HTR-8/SVneo (cell line): ENCODE measurements at places on chromosomes 3 and 15.

DNA sequence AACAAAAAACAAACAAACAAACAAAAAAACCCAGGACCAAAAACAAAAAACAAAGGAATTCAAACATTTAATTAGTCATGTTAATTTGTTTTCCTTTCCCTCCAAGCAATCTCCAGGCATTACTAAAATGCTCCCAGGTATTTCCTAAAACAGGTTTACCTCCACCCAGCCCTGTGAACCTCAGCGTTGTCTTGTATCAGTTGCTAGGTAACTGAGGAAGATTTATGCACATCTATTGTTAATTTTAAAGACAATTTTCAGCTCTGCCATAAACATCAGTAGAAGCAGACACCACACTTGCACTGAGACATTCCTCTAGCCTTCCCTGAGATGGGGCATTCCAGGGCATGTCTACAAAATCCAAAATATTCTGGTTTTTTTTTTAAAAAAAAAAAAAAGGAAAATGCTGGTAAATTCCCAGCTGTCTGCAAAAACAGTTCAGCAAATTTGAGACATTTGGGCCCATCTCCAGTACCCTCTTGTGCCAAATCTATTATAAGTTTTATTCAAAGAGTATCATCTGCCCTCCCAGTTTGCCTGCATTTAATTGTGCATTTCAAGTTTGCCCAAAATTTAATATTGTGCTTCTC is 227.6 kb downstream of the ADAMTS9 start:
- DNase-seq, result no peak

GRCh38 chr3:171347301-171348039 is 112.7 kb downstream of the TNIK start:
- no peak for DNase-seq

DNA sequence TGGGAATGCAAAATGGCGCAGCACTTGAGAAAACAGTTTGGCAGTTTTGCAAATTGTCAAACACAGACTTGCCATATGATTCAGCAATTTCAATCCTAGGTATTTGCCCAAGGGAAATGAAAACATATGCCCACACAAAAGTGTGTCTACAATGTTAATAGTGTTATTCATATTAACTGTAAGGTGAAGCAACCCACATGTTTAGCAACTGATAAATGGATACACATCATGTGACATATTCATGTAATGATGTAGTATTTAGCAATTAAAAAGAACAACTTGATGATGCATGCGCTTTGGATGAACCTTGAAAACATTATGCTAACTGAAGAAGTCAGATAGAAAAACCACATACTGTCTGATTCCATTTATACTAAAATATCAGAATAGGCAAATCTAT is 539.0 kb upstream of the PPP2R3A start:
- DNase-seq, result no peak

DNA sequence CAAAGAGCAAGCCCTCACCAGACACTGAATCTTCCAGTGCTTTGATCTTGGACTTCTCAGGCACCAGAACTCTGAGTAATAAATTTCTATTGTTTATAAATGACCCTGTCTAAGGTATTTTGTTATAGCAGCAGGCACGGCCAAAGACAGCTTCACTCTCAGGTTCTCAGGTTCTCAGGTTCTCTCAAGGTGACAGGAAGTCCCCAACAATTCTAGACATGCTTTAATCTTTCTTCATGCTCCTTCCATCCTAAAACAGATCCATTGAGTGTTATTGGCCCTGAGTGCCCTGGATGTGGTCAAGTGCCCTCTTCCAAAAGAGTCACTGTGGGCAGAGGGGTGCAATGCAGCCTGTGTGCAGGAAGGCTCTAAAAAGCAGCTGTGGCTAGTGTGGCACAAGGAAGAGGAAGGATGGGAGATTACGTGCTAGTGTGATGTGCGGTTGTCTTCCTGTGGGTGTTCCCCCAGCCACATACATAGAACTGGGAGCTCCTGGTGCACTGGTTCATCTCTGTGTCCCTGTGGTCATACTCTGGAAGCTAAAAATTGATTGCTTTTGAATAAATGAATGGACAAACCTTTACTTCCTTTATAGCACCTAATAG is 11.0 kb upstream of the RAB7A start:
- no peak for DNase-seq

DNA sequence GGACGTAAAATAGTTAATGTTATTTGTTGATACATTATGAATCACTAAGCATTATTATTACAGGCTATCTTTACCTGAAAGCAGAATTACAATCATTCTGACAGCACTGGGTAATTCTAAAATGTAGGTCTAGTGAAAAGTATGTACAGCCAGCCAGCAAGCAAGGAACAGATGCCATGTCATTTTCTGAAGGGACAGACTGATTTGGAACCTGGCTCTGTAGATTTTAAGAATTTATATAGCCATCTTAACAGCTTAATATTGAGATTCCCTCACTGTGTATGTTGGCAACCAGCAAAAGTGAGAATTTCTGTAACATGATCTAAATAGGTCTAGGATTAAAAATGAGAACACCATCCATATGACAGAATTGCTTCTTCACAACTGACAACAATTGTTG is 359.4 kb downstream of the ZIC4 start:
- DNase-seq, result no peak

- no peak for DNase-seq
Measured at GRCh38 chr3:40768536-40768935, 243.8 kb downstream of the ZNF621 start.

DNA sequence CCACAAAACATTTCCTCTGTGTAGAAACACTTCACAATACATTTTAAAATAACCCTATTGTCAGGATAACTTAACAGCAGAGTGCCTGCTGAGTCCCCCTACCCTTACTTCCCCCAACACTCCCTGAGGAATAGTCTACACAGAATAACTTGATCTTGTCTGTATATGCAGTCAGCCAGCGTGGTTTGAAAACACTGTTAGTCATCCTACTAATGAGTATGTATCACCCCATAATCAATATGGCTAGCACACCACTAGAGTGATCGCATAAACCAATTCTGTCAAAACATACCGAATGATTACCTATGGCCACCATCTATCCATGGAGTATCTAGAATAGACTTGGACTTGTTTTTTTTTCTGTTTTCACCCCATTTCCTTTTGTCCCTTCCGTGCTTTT is 152.7 kb upstream of the NECTIN3 start:
- DNase-seq, result no peak

- no peak for DNase-seq
Measured at GRCh38 chr3:115325539-115325938, 178.5 kb upstream of the ZBTB20 start.

DNA sequence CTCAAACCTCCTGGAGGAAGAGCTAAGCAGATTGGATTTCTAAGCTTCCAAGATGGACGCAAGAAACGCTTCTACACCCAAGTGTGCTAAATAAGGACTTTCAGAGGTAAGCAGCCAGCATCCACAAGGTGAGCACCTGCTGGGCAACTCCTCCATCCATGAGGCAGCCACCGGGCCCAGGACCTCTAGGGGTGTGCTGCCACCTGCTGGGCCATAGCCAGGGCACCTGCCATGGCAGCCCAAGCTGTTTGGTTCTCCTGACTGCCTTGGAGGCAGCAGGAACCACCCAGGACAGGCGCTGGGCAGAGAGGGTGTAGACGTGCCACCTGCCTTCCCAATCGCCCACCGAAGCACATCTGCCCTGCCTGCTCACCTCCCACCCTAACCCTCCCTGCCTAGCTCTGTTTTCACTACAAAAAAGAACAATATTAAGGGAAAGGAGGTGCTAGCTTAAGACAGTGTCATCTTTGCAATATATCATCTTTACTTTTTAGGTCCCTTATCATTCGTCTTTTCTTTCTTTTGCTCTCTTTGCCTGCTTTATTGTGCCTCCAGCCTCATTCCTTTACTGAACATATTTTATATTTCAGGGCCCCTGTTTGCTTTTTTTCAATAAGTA is 12.9 kb downstream of the C15orf62 start:
- DNase-seq, result peak; percentile 59

DNA sequence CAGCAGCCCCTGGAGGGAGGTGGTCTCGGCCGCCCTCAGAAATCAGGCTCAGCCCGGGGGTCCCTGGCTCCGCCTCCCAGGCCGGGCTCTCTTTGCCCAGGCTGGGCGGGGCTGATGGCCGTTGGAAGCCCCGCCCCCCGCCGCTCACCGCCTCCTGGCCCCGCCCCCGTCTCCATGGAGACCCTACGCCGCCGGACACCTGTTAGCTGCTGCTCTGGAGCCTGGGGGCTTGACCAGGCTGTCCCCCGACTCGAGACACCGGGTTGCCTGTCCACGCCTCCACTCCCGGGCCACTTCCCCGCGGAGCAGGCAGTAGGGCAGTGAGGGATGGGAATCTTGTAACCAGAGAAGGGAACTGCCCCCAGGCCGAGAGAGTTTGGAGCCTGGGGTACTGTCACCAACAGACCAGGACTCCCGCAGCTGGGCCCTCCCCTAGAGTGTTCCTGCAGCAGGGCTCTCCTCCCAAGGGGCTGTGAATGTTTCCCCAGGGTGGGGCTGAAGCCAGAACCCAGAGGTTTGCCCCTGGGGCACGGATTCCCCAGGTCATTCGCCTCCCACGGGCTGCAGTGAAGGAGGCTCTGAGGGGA is 27.8 kb upstream of the RPL32 start:
- DNase-seq, result no peak

GRCh38 chr3:126340596-126340942 is 16.6 kb downstream of the KLF15 start:
- DNase-seq, result no peak

DNA sequence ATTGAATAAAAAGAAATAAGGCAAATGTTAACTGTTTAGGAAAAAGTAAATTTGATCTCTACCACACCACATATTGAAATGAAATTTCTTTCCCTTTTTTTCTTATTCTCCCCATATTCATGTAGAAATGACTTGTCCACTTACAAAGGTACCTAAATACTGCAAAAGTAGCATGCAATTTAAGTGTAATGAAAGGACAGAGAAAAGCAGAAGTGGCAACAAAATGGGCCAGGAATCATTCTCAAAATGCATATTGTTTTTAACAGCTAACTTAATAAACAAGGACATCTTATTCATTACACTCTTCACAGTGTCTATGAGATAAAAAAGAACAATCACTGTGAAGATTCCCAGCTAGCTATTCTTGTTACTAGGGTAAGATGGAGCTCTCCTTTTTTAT is 40.6 kb upstream of the FGF7 start:
- no peak for DNase-seq

GRCh38 chr3:13199006-13199776 is 126.0 kb upstream of the IQSEC1 start:
- DNase-seq, result no peak

- no peak for DNase-seq
Measured at GRCh38 chr3:118775021-118775420, 259.6 kb downstream of the IGSF11 start.
